NCI-H2227 treated with DMSO at 0.1 percent for 48 hours (cell line): ENCODE measurements at places on chromosomes 1 and 21.
A peak's percentile ranks its signal among the peaks of the same experiment; 100 is the strongest.

DNA sequence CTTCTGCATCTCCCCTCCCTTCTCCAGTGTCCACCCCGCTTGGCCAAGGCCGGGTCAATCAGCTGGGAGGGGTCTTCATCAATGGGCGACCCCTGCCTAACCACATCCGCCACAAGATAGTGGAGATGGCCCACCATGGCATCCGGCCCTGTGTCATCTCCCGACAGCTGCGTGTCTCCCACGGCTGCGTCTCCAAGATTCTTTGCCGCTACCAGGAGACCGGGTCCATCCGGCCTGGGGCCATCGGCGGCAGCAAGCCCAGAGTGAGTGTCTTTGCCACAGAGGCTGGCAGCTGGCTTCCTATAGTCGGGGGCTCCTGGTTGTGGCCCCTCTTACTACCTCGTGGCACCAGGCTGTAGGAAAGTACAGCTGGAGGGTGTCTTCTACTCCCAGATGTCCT lies 3.6 kb downstream of the PAX7 start:
- DNase-seq: no peak

DNA sequence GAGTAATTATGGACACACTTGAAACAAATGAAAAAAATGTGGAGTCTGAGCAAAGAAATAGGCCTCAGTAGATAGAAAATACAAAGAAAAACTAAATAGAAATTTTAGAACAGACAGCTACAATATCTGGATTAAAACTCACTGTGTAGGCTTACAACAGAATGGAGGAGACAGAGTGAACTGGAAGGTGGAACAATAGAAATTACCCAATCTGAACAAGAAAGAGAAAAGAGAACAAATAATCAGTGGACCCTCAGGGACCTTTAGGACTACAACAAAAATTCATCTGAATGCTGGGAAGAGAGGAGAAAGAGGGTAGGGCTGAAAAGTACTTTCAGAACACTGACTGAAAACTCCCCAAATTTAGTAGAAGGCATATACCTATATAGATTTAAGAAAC lies 90.0 kb downstream of the POU2F1 start:
- no peak for DNase-seq

DNA sequence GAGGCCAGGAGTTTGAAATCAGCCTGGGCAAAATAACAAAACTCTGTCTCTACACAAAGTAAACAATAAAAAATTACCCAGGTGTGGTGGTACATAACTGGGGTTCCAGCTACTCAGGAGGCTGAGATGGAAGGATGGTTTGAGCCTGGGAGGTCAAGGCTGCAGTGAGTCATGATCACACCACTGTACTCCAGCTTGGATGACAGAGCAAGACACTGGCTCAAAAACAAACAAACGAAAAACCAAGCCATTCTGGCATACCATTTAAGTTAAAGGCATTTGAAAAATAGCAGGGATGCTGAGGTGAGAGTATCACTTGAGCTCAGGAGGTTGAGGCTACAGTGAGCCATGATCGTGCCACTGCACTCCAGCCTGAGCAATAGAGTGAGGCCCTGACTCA lies 5.3 kb upstream of the ALDH9A1 start:
- DNase-seq: no peak

DNA sequence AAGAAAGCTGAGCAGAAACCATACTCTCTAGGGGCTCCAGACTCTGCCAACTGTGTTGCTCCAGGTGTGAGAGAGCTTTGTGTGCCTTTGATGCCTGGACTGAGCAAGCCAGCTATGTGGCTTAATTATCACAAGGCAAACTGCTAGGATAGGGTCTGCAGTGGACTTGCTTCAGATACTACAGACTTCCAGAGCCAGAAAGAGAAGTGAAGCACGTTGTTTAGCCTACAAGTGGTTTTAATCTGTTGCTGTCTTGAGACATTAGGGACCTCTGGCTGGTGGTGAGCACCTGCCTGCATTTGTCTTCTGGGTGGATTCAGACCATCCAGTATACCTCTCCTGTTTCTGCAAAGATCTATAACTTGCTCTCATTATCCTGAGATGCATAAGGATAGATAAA lies 353.4 kb upstream of the PLXNA2 start:
- DNase-seq: no peak

GRCh38 chr21:15732290-15732995 lies 2.7 kb downstream of the USP25 start:
- no peak for DNase-seq

DNA sequence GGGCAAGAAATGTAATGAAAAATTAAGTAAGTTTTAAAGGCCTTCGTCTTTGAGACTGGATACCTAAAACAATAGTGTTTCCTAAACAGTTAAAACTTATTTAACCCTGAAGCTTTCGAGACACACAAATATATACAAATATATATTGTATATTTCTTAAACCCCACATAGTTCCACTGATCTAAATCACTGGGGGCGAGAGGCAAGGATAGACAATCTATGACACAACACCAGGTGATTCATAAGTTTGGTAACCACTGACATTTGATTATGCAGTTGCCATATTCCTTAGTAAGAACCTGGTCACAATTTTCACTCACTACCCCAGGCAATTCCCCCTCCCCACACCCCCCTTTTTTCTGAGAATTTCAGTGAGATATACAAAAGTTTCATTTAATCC lies 55.3 kb upstream of the BOLA1 start:
- DNase-seq: no peak

GRCh38 chr1:12610305-12610935 lies 7.6 kb downstream of the DHRS3 start:
- DNase-seq: no peak

GRCh38 chr1:207817166-207817565 lies 65.3 kb downstream of the CD46 start:
- no peak for DNase-seq

- no peak for DNase-seq
Measured at GRCh38 chr1:86504137-86504479, 35.4 kb downstream of the CLCA1 start.

DNA sequence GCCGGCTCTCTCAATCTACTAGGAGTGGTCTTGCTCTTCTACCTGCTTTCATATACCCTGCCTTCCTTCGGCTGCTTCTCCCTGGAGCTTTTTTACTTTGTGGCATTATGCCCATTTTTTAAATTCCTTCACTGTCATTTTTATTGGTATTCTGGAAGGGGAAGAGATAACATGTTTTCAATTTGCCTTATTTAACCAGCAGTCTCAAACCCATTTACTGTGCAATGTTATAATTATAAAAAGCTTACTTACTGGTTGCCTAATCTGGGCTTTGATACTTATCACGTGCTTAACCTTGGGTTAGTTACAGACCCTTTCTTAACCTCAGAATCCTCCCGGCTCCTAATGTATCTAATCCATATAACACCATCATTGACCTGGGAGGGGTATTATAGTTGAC lies 128.1 kb downstream of the SIPA1L2 start:
- no peak for DNase-seq

GRCh38 chr1:222783051-222783450 lies 31.8 kb upstream of the DISP1 start:
- no peak for DNase-seq

GRCh38 chr1:70487910-70488665 lies 77.0 kb downstream of the CTH start:
- DNase-seq: peak; percentile 17

DNA sequence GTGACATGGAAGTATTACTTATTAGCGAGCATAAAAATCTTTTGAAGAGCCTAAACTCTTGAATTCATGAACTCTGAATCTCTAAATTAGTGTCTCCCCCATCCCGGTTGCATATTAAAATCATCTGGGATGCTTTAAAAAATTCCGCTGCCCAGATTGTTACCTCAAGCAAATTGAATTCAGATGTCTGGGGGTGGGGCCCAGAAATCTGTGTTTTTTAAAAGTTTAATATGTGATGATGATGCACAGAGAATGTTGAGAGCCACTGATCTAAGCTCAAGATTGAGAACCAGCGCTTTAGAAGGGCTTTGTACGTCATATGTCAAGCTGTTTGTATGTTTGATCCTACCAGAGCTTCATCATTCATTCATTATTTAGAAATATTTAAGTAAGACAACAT lies 446.8 kb downstream of the NUF2 start:
- no peak for DNase-seq

- DNase-seq: no peak
Measured at GRCh38 chr1:18554597-18554996, 73.9 kb downstream of the KLHDC7A start.

- DNase-seq: no peak
Measured at GRCh38 chr1:29123053-29123886, 433 bp downstream of the TMEM200B start.

DNA sequence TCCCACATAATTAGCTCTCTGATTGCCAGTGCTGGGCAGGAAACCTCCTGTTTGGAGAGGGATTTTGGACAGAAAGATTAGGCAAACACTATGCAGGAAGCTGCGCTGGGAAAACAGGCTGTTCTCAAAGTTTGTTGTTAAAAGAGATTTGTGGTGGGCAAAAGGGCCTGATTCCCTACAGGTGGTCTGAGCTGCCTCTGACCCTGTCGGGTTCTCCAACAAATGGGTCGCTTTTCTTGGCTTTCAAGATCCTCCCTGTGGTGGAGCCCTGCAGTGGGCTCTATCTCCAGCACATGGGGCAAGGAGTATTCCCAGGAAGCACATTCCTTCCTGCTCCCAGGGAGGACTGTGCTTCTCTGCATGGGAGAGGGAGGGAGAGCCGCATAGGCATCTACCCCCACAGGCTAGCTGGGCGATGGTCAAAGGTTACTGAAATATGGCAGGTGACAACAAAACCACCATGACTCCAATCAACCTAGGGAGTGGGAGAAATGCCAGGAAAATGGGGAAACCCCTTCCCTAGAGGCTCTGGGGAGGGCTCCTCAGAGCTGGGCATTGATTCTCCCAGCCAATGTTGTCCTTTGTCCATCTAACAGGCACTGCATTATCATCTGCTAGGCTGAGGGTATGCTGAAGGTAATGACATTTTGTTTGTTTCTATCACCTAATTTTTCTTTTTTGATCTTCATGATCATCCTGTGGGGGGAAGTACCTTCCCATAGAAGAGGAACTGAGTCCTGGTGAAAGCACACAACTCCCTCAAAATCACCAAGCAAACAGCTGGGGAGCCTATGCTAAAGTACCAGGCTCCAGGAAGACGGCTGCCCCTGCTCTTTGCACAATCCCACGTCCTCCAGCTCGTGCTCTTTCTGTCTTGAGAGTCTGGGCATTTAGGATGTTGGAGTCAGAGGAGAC lies 85.3 kb downstream of the PLXNA2 start:
- no peak for DNase-seq

GRCh38 chr21:18168108-18168507 lies 76.5 kb upstream of the CHODL start:
- DNase-seq: no peak

DNA sequence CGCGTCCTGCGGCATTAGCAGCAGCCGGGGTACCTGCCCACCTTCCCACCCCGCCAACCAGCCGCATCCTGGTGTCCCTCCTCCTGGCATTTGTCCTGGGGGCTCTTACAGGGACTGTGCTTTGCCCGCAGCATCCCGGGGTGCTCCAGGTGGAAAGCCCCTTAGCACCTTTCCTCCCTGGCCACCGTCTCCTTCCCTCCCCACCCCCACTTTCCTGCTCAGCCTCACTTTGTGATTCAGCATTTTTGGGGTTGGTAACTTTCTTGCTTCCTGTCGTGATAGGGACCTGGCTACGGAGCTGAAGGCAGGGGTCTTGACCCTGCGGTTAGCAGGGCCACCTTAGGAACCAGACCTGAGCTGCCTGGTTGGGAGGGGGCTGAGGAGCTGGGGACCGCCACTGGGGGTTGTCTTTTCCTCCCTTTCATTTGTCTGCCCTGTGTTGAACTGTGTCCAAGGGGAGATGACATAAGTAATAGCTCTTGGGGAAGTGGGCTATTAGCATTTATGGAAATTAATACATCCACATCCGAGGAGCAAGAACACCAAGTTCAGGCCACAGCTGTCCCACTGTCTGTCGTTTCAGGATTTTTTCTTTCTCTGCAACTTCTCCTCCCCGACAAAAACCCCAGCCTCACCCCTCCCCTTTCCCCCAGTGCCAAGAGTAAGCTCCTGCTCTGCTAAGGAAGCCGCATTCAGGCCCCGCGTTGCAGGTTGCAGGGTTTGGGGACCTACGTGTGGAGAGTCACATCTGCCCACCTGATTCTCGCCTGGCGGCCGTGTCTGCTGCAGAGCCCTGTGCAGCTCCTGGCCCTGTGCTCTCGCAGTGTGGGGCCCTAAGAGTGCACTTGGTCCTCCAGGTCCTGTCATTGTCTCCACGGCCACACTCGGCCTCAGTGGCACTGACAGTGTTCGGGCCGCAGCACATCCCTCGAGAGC lies 1.6 kb upstream of the NPHP4 start:
- no peak for DNase-seq

DNA sequence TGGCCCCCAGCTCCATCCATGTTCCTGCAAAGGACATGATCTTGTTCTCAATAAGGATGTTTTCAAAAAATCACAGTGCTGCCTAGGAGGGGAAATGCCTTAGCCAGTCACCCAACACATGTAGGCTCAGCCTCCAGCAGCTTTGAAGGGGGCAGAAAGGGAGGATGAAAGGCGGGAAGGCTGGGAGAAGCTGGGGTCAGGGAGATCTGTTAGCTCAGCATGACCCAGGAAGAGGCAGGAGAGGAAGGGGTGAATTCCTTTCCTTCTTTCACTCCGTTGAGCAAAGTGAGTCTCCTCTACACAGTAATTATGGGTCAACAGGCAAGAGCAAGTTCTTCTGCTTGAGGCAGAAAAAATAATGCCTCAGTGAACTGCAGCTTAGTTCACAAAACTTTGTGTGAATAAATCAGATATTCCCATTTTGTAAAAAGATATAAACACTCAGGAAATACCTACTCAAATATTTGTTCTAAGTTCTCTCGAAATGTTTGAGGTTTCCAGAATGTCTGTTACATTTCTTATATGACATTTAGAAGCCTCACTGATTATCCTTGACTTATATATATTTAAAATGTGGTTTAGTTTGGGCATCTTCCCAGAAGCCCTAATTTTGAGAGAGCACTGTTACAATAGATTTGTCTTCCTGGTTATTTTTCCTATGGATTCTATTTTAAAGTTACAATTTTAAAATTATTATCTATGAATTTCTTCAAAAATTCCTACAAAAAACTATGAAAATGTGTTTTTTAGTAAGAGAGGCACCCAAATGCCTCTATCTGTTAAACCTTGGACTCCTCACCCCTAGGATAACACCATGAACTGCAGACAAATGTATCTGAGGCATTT lies 116.8 kb downstream of the KCNJ6 start:
- DNase-seq: no peak

- DNase-seq: no peak
Measured at GRCh38 chr1:7579016-7579415, 192.1 kb upstream of the VAMP3 start.

DNA sequence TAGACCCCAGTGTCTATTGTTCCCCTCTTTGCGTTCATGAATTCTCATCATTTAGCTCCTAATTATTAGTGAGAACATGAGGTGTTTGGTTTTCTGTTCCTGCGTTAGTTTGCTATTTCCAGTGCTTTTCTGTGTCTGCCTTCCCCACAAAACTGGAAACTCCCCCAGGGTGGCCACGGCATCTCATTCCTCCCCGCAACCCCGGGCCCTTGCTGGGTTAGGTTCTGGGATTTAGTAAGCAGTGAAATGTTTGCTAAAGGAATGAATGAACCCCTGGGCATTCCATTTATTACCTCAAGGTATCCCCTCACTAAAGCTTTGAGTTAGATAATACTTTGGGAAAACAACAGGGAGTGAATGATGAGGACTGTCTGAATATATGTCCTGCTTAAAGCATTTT lies 142.9 kb downstream of the GLUL start:
- DNase-seq: no peak

- DNase-seq: no peak
Measured at GRCh38 chr1:183831311-183831710, 26.4 kb downstream of the RGL1 start.
